Effector CD8-positive, alpha-beta T cell (primary cell): ENCODE measurements at places on chromosomes 6 and 20.

DNA sequence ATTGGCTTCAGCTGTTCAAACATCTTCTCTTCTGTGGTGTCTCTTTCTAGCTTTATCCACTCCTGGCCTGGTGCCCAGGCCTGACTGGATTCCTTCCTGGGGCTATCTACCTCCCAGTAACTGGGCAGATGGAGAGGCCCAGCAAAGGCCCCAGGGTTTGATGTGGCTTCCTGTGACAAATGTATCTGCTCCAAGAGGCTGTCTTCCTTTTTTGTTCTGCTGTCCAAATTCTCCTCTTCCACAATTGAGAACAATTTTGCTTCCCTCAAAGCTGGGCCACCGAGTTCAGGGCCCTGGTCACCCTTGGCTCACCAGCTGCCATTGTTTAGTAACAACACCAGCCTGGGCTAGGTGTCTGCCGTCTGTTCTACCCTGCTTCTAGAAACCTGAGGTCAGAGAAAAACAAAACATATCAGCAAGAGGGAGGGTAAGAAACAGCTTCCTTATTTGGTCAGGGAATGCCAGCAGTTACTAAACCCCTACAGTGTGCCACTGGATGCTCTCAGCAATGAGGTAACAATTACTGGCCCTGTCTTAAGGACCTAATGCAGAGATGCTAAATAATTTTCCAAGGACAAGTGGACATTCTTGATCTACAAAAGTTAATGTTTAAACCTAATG is 3.9 kb downstream of the ZFP57 start:
- DNase-seq: no peak

GRCh38 chr20:57773059-57773815 is 63.4 kb upstream of the PMEPA1 start:
- no peak for DNase-seq

- no peak for DNase-seq
These were observed 570.0 kb downstream of the TBC1D32 start for GRCh38 chr6:120764312-120764711.

DNA sequence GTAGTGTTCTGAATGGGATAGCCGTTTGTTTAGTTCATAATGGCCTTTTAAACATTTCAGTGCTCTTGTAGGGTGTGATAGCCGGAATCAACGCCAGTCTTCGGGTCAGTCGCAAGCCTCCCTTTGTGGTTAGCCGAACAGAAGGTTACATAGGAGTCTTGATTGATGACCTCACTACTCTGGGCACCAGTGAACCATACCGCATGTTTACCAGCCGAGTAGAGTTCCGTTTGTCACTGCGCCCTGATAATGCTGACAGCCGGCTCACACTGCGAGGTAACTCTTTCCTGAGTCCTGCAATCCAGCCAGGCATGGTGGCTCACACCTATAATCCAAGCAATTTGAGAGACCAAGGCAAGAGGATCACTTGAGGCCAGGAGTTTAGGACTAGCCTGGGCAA is 20.4 kb downstream of the MTO1 start:
- no peak for DNase-seq

GRCh38 chr20:38168791-38169589 is 3.9 kb upstream of the TGM2 start:
- DNase-seq: no peak

DNA sequence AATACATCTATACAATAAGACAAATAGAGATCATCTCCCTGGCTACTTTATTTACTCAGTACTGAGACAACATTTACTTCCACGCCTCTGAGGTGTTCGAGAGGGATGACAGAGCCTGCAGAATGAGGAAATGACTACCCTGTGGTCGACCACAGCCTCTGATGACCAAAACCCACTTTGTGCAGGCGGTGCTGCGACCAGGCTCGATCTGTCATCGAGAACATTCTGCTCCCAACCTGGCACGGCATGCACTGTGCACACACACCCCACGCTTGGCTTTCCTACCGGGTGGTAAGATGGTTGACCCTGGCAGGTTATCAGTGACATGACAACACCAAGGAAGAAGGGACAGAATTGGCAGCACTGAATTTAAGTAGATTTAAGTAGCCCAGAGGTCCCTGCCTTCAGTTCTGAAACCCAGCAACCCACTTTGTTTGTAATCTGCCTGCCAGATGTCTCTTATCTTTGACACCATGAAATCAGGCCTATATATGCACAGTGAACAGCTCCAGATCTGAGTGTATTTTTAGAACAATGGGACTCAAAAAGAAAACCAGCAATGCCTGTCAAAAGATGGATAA is 42.6 kb downstream of the TTI1 start:
- no peak for DNase-seq

GRCh38 chr20:46965477-46965876 is 70.8 kb downstream of the EYA2 start:
- no peak for DNase-seq

DNA sequence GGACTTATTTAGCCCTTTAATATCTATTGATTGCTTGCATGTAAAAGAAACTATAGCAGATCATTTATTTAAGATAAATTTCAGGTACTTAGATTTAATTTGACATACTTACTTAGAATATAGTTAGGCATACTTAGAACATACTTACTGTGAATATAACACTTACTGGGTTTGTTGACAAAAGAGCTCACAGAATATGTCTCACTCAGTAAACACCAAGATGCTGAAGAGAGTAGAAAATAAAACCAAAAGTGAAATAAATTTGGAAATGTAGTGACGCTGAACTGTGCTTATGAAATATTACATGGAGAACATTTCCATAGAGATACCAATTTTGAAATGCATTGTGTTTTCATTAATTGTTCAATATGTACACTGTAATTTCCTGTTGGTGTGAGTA is 615.4 kb upstream of the MAN1A1 start:
- DNase-seq: no peak

DNA sequence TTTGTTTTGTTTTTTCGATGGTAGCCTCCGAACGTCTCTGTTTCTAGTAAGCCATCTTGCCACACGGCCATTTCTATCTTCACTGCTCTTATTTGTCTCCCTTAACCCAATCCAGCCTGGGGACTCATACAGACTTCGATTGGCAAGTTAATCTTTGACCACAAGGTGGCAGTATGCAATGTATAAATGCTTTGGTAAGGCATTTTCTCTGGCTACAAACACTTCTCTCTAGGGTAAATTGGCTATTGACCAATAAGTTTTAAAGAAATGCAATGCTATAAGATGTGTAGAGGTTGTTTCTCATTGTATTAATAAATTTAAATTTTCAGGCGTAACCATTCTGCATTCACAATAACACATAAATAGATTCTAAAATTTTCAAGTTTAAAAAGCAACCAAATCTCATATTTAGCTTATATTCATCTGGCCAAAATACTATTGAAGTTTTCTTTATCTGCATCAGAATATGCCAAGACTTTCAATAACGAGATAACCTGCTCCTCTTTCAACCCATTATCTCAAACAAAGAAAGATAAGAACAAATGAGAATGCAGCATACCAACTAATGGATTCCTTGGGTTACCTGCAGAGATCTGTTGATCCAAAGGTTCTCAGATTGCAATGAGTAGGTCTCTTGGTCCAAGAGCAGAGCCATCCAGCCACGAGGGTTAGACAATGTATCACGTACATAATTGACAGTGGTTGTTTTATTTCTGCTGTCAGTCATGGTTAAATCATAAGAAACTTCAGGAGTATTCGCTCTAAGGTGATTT is 231.9 kb downstream of the PKHD1 start:
- DNase-seq: no peak

- DNase-seq: no peak
These were observed 391.1 kb downstream of the BTBD9 start for GRCh38 chr6:38248500-38249234.

DNA sequence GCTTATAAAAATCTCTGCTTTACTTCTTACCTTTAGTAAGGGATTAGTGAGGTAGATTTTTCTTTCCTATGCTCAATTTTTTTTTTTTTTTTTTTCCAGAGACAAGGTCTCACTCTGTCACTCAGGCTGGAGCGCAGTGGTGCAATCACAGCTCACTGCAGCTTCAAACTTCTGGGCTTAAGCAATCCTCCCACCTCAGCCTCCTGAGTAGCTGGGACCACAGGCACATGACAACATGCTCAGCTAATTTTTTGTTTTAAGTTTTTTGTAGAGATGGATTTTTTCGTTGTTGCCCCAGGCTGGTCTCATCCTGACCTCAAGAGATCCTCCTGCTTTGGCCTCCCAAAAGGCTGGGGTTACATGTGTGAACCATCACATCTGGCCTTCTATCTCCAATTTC is 58.9 kb upstream of the RREB1 start:
- DNase-seq: no peak

- no peak for DNase-seq
These were observed 27.6 kb downstream of the NCOA5 start for GRCh38 chr20:46062151-46062550.

GRCh38 chr6:149049230-149049629 is 268.3 kb upstream of the TAB2 start:
- DNase-seq: no peak

- no peak for DNase-seq
These were observed 124.7 kb upstream of the PMEPA1 start for GRCh38 chr20:57834306-57835073.

- DNase-seq: no peak
These were observed 454.3 kb downstream of the BTBD3 start for GRCh38 chr20:12371990-12372389.

GRCh38 chr6:84854811-84855400 is 90.5 kb upstream of the TBX18 start:
- DNase-seq: no peak

DNA sequence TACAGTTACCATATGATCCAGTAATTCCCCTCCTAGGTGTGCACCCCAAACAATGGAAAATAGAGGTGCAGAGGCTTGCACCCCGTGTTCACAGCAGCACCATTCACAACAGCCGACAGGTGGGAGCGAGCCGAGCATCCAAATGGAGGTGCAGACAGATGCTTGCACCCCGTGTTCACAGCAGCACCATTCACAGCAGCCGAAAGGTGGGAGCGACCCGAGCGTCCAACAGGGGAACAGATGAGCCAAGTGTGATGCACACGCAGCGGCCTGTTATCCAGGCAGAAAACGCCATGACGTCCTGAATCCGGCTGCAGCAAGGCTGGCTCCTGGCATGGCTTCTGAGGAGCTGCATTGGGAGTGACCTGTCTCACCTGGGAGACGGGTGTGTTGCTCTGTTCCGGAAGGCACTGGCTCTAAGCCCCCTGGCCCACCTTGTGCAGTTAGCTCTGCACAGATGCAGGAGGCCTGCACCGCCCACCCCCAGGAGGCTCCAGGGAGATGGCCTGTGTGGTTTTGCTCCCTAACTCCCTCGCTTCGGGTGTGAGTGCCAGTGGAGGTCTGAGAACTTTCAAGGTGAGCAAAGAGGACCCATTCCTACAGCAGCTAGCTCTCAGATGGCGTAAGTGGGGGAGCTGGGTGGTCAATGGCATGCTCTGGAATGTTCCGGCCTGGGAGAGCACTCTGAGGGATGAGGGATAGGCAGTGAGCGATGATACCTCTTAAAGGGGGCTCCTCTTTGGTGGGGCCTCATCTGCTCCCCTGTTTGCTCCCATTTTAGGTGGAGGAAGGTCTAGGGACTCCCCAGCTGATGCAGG is 47.8 kb upstream of the FRMD1 start:
- DNase-seq: no peak

- no peak for DNase-seq
These were observed 89.1 kb upstream of the TAB2 start for GRCh38 chr6:149228311-149228955.

DNA sequence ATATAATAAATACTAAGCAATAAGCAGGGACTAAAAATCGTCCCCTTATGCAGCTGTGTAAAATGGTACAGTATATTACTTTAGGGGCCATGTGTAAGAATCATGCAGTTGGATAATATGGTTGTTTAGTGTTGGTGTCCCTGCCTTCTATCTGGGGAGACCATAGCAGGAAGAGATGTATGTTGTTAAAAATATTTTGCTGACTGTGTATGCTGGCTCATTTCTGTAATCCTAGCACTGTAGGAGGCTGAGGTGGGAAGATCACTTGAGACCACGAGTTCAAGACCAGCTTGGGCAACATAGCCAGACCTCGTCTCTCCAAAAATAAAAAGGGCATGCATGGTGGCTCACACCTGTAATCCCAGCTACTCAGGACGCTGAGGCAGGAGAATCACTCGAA is 5.6 kb downstream of the PANK2 start:
- DNase-seq: no peak

- DNase-seq: peak; percentile 66
These were observed 18.4 kb upstream of the MMP24 start for GRCh38 chr20:35207950-35208611.

DNA sequence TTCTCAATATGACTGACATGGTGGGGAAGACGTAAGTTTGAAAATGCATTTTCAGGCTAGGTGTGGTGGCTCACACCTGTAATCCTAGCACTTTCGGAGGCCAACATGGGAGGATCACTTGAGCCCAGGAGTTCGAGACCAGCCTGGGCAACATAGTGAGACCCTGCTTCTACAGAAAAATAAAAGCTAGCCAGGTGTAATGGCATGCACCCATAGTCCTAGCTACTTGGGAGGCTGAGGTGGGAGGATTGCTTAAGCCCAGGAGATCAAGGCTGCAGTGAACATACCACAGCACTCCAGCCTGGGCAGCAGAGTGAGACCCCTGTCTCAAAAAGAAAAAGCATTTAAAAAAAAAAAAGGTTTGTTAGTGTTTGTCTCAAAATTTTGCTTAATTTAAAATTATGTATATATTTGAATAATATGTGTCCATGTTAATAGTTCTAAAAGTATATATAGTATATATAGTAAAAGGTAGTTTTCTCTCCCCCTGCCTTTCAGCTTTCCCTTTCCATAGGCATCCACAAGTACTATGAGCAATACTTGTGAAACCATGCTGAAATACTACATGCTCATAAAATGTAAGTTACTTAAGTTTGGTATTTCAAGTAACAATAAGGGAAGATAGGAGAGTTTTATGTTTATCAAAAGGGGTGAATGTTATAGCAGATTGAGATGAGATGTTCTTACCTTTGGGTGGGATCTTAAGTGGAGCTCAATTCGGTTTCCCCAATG is 15.1 kb downstream of the PTPRA start:
- DNase-seq: no peak

DNA sequence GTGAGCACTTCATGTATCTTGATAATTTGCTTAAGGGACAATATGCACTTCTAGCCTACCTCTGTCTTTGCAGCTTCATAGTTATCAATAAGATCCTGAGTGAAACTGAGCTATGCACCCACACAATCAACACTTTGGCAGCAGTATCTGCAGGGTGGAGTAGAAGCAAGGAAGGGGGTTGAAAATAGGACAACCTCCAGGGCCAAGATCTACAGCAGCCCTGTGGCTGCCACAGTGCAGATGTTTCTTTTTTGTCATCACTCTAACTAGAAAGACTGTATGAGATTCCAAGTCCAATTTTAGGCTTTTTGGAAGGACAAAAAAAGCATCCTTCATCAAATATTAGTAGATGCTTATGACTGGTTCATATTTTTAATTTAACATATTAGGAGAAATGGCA is 336.1 kb upstream of the CITED2 start:
- no peak for DNase-seq
